ENCODE measurements at places on chromosomes 7 and 10. TPM values are rescaled to one million over a fixed set of nuclear protein-coding genes. Genes with fewer than 3 reads are reported as not detected.

DNA sequence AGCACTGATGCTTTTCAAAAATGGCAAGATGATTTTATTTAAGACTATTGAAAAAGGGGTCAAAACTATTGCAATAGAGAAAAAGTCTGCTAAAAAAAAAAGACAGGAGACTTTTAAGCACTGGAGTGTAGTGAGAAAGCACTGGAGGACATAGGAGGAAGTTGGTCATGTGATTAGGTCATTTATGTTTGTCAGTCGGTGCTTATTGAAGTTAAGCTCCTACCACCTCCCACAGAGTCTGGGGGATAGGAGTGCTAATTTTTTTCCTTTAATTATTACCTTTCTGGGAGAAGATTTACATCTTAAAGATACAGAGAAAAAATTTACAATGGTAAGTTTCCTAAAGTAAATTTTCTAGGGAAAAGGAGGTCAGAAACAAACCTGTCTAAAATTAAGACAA, 80.2 kb upstream of the TMEM229A start:
- H3K36me3 ChIP-seq: no peaks in the 10 kb centered on the region
- no peak overlapping the region for H3K27ac ChIP-seq
- DNase-seq: no peak
- H3K27me3 ChIP-seq: no peaks in the 10 kb centered on the region

C10orf53 gene
- polyA plus RNA-seq: not detected

CPVL gene
- polyA plus RNA-seq: 0.16 TPM

DNA sequence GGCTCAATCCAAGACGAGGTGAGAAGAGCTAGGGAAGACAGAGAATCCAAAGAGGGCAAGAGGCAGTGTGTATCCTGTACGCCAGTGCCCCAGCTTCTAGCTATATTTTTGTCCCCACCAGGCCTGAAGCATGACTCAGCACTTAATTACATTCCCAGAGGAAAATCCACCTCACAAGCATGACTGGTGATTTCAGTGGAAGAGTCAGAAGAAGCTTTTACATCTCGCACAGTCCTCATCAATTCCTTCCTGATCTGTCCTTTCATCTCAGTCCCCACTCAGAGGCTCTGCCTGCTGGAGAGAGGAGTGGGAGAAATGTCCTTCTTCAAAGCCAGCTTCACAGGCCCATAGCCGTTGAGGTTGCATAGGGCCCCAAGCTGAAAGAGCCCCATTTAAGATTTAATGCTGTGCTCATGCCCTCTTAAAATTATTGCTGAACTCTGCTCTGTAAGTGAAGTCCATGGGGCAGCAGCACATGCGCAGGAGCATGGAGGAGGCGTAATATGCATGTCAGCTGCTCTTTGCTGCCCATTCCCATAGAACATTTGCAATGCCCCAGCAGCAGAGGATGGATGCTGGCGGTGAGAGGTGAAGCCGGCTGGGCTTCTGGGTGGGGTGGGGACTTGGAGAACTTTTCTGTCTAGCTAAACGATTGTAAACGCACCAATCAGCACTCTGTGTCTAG, 39.0 kb upstream of the AOAH start:
- no peaks in the 10 kb centered on the region for H3K36me3 ChIP-seq
- no peaks in the 10 kb centered on the region for H3K4me1 ChIP-seq
- no peak overlapping the region for H3K27ac ChIP-seq
- no peaks in the 10 kb centered on the region for H3K27me3 ChIP-seq

DNA sequence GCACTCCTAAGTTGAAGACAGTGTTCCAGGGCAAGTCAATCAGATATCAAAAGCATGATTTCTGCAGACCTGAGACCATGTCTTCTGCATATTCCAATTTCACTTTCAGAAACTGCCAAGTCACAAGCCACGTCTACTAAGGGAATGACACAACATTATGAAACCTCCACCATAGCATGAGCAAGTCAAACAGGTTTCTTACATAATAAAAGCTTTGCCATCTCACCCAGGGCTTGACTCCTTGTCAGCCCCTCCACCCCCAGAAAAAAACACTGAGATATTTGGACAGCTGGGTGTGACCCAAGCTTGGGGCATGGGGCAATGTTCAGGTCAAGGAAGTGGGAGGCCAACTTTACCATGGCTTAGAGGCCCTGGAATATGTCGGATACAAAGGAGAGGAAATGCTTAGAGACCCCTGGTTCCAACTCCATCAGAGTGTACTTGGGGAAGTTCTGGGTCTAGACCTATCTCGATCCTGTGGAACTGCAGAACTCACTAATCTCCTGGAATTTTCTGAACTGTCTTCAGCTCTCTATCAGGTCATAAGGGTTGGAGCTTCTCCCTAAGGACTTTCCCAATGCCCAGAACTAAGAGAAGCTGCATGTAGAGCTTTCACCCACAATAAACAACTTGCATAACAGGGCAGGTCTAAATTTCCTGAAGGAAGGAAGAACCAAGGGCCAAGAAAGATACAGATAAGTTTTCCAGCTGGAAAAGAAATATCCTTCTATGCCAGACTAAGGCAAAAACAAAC, 80.6 kb upstream of the NAMPT start:
- no peak overlapping the region for H3K27ac ChIP-seq
- H3K4me1 ChIP-seq: no peaks in the 10 kb centered on the region
- no peaks in the 10 kb centered on the region for H3K27me3 ChIP-seq
- H3K4me3 ChIP-seq: no peak overlapping the region
- no peak for DNase-seq

WNT8B gene
- 0.28 TPM for polyA plus RNA-seq

DNA sequence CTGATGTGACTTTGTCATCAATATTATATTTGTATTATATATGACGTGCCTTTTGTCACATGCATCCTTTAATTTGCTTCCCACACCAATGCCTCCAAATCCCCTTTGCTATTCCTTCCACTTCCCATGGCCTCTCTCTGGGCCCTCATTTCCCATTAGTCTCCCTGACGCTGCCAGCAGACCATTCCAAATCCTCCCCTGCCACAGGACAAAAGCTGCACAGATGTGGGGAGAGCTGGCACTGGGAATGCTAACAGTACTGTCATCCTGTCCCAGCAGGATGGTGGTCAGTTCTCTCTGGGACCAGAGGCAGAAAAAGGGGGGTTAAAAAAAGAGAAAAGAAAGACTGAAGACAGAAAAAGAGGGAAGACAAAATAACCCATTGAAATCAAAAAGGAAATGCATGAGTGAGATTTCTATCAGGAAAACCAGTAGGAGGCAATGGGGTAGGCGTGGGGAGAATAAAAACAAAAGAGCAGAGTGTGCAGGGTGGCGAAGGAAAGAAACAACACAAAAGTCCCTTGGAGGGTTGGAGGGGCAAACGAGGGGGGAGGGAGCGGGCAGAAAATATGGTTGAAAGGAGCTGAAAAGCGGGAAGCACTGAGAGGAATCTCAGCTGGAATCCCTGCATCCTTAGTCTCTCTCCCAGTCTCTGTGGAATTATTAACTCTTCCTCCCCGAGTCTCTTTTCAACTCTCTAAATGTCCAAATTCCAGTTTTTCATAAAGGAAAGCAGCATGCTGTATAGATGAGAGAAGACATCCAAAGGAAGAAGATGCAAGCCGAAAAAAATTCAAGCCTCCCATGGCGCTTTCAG, 59.2 kb upstream of the PTN start:
- H3K36me3 ChIP-seq: peaks cover 11% of the 10 kb centered on the region
- H3K4me3 ChIP-seq: no peak overlapping the region
- DNase-seq: no peak
- no peaks in the 10 kb centered on the region for H3K27me3 ChIP-seq
- no peak overlapping the region for H3K27ac ChIP-seq
